ENCODE measurements at places on chromosomes 7 and 10.

GRCh38 chr7:73844848-73845460 is 2.6 kb upstream of the METTL27 start:
- no peak for DNase-seq

GRCh38 chr10:3173171-3173878 is 743 bp upstream of the PITRM1 start:
- DNase-seq: no peak

- DNase-seq: no peak
These were observed 35.3 kb upstream of the BET1 start for GRCh38 chr7:94039368-94040035.

GRCh38 chr10:1570416-1571051 is 166.8 kb downstream of the ADARB2 start:
- DNase-seq: no peak
